ENCODE measurements at places on chromosomes 5 and 9.

- no peak for DNase-seq
These were observed 30.8 kb downstream of the CNTRL start for GRCh38 chr9:121105531-121105930.

DNA sequence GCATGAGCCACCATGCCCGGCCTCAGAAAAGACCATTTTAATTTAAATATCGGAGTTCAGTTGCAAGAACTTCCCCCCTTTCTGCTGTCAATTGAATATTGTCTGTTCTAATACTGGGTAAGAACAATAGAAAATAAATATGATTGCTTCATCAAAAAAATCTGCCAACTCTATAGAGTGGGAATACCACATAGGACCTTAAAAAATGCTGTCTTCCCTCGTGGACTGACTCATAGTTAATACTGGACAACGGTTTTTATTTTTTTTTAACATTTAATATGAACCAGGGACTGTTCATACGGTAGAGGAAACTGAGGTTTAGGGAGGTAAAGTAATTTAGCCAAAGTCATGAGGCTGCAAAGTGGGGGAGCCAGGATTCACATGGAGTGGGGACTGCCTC lies 9.7 kb downstream of the ZNF462 start:
- DNase-seq = no peak

- DNase-seq = no peak
These were observed 500.0 kb downstream of the SPATA31D1 start for GRCh38 chr9:82488313-82489200.

GRCh38 chr5:142063878-142064331 lies 44.7 kb upstream of the NDFIP1 start:
- DNase-seq = peak; percentile 9

DNA sequence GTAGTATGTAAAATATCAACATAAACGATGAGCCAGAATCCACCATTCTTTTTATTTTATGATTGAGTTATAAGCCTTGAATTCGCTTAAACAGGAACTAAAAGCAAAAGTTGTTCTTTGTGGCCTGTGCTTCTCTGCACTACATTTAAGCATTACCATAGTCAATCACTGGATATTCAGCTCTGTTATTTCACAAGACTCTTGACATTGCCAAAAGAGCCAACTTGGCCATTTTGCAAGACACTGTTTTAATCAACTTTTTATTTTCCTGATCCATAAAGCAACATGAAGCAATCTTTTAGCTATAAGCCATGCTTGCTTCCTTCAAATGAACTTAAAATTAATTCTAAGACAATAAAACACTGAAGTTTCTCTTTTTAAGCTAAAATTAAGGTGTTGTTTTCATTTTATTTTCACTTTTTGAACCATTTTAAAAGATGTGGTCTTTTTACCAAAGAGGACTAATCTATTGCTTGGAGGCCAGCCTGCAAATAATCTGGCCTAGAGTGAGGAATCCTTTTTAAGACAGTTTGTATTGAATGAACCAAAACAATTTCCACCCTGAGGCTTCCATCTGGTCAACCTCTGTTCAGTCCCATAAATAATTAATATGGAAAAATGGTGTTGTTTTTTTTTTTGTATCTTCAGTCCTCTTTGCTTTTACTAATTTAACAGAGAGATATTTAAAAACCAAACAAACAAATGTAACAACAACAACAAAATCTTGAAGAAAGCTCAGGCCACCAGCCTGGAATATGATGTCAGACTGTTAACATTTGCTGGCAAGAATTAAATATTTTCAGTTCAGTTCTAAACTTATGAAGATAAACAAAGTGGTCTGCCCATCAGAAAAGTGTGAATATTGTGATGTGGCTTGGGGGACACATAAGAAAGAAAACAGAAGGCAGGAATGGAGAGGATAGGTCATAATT lies 274.4 kb downstream of the MARCHF11 start:
- DNase-seq = no peak

DNA sequence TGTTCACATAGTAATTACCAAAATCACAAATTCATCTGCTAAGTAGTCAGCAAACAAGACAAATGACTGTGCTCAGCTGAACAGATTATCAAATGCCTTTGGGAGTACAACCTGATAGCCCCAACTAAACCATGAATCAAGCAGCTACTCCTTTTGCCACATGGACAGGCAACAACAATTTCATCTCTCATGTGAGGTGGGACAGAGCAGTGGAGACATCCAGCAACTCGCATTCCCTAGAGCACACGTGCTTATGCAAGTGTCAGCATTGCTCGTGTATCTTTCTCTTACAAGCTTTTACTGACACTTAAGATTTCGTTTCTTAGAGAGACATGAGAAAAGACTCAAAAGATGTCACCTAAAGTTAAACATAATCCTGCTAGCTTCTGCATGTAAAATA lies 42.7 kb upstream of the PPP2R2B start:
- no peak for DNase-seq

- DNase-seq = no peak
These were observed 9.2 kb downstream of the TNFSF8 start for GRCh38 chr9:114921171-114921570.

- DNase-seq = no peak
These were observed 160.6 kb downstream of the OLFM1 start for GRCh38 chr9:135248111-135248510.

GRCh38 chr5:98911280-98912040 lies 17.3 kb downstream of the CHD1 start:
- no peak for DNase-seq

DNA sequence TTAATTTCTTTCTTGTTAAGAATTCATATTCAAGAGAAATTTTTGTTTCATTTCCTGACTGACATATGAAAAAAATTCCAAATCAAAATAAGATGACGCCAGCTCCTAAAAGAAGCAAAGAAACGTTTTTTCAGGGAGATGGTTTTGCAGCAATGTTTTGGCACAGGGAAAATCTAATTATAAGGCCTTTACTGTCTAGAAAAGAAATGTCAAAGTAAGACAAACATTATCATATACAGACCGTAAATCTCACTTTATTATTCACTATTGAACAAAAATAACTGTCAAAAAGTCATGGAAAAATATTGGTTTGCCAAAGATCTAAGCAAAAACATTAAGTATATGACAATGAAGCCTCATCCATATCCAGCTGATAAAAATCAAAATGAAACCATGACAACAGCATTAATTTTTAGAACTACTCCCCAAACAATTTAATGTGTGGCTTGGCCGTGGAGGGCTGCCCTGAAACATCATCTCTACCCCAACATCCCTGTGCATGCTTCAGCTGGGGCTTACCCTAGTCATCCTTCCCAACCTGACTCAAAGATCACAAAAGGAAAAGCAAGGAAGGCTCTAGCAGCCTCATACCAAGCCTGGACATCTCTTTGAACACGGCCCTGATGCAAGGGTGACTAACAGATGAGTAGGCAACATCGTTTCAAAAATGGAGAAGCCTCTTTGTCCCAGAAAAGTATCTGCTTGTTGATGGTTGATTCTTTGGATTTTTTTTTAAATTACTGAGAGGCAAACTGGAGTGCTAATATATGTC lies 95.6 kb downstream of the ARSB start:
- DNase-seq = no peak

DNA sequence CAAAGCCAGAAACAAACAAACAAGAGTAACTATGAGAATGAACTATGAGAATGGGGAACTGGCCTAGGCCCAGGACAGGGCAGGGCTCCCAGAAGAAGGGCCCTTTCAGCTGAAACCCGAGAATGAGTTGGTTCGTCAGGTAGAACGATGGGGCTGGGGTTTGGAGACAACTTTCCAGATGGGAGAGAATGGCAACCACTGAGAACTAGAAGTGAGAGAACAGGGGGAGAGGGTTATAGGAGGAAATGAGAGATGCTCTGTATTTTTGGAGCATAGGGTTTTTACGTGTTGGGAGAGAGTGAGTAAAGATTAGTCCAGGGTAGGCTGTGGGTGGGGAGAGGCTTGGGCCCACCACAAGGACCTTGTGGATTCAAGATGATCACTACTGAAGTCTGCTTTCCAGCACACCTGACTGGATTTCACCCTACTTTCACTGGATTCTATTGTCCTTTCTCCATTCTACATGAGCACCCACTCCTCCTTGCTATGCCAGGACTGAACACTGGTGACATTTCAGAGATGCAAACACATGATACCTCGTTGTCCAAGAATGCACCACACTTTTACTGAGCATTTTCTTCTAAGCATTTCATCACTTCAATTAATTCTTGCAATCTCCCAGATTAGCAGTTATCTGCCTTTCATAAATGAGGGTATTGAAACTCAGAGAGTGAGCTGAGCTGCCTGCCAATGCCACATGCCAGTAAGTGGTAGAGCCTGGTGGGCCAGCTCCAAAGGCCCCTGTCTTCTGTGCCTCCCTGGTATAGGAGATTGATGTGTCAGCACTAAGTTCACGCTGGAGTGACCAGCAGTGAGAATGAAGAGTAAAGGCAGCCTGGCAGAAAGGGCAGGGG lies 3.2 kb upstream of the TMEM268 start:
- no peak for DNase-seq

GRCh38 chr5:150085191-150085912 lies 1.0 kb downstream of the CSF1R start:
- DNase-seq = no peak

DNA sequence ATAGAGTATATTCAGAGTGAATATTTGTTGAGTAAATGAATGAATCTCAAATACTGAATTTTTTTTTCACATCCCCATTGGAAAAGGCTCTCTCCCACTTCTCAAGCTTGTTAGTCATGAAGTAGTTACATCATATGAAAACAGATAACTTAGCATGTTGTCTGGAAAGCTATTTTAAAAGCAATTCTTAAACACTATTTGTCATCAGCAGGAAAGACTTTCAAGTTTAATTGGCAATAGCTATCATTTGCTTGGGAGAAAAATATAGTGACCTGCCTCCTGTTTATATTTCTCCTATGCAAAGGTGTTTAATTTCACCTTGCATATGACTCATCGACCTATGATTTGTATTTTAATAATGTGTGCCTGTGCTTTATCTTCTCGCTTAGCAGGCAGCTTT lies 499.8 kb upstream of the GRIA1 start:
- DNase-seq = no peak

- no peak for DNase-seq
These were observed 25.7 kb downstream of the LRRTM2 start for GRCh38 chr5:138849439-138849838.

GRCh38 chr9:113524468-113524867 lies 60.9 kb downstream of the RGS3 start:
- DNase-seq = no peak

- no peak for DNase-seq
These were observed at the start of gene ABCA2 for GRCh38 chr9:137027369-137028262. Gene ABCA2 (minus strand): TSS chr9:137028237. CDS start chr9:137028140, 97 bp downstream.

- DNase-seq = no peak
These were observed 78.3 kb upstream of the TRIO start for GRCh38 chr5:14064841-14065240.

- no peak for DNase-seq
These were observed 12.8 kb downstream of the CAMK4 start for GRCh38 chr5:111236995-111237394.

DNA sequence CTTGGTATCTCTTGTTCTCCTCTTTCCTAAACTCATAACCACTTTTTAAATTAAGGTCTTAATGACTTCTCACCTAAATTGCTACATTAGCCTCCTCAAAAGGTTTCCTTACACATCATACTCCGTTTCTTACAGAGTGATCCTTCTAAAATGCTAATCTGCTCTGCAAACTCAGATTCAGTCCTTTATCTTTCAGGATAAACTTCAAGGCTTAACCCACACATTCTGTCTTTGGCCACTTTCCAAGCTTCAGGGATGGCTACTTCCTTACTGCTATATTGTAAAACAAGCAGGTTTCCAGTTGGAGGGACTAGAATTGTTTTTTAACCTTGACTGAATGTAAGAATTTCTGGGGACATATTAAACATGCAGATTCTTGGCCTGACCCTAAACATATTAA lies 105.5 kb upstream of the CHD1 start:
- DNase-seq = no peak

DNA sequence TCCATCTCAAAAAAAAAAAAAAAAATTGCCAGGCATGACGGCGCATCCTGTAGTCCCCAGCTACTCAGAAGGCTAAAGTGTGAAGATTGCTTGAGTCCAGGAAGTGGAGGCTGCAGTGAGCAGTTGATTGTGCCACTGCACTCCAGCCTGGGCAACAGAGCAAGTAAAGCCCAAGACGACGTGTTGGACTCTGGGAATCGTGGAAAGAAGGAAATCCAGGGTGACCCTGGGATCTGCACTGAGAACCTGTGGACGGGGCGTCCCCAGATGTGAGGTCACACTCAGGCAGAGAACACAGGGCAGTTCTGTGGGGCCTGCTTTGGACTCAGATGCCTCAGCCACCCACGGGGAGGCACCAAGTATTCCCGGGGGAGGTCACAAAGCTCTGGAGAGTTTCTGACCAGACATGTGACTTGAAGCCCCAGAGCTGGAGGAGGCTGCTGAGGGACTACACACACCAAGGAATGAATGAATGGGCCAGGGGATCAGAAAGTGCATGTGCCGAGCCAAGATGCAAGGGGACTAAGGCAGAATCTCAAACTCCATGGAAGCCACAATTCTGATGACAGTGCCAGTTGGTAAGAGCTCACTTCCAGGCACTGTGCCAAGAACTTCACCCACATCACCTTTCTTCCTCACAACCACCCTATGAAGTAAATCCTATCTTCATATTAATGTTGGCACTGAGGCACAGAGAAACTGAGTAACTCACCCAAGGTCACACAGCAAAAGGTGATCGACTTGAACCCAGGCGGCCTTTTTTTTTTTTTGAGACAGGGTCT lies 12.9 kb downstream of the DYNC2I2 start:
- DNase-seq = no peak

DNA sequence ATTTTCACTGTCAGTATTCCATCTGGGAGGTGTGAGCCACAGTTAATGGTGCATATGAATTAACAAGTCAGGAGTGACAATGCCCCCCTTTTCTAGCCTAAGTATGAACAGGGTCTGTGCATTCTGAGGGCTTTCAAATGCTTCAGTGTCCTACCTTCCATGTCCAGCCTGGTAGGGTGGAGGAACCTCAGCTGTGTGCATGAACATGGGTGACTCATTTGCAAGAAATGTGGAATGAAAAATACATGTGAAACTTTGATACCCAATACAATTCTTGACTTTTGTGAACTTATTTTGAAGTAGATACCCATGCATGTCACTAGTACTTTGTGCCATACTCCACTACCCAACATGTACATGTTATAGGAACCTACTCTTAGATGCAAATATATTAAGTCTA lies 375.8 kb downstream of the SEMA5A start:
- DNase-seq = no peak

- no peak for DNase-seq
These were observed 191.6 kb downstream of the C9orf152 start for GRCh38 chr9:110016340-110016739.

- no peak for DNase-seq
These were observed 3.0 kb upstream of the RGS14 start for GRCh38 chr5:177354711-177355110.

DNA sequence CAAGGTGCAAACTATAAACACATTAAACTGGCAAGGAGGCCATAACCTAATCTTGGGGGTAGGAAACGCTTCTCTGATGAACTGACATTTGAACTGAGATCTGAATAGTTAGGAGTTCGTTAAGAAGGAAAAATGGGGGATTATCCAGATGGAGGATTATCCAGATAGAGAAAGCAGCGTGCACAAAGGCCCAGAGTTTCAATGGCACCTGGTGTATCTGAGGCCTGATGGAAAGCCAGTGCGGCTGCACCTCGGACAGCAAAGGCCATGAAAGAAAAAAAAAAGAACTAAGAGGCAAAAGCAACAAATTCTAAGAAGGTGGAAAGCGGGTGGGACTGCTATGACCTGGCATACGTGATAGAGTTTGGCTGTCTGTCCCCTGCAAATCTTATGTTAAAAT lies 13.0 kb upstream of the CTNNAL1 start:
- DNase-seq = no peak
